NCI-H774 (cell line): ENCODE measurements at places on chromosomes 7 and 10.

DNA sequence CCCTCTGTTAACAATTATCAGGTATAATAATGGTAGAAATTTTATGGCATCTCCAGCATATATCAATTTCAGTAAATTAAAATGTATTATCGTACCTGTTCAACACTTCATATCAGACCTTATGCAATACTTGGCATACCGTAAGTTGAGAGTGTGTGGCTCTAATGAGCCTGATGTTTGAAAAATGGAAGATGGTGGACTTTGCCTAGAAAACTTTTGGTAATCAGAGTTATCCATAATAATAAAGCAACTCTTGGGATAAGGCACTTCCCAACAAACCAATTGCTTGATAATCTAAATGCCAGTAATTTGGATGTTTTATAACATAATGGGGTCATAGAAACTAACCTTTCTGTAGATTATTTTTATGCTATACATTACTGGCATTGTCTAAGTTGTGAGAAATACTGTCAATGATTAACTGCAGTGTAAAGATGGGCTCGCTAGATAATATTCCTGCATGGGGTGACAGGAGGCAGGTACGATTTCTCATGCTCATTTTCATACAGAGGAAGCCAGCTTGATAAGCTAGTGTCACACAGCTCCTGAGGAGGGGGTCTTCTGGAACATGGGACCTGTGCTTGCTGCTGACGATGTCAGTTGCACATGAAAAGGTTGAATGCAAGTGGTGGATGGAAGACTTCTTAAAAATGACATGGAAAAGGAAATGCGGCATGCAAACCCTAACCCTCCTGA is 27.8 kb upstream of the DMBT1 start:
- no peak for DNase-seq

- DNase-seq, result no peak
Measured at GRCh38 chr10:53269482-53269881, 496.9 kb upstream of the MBL2 start.

DNA sequence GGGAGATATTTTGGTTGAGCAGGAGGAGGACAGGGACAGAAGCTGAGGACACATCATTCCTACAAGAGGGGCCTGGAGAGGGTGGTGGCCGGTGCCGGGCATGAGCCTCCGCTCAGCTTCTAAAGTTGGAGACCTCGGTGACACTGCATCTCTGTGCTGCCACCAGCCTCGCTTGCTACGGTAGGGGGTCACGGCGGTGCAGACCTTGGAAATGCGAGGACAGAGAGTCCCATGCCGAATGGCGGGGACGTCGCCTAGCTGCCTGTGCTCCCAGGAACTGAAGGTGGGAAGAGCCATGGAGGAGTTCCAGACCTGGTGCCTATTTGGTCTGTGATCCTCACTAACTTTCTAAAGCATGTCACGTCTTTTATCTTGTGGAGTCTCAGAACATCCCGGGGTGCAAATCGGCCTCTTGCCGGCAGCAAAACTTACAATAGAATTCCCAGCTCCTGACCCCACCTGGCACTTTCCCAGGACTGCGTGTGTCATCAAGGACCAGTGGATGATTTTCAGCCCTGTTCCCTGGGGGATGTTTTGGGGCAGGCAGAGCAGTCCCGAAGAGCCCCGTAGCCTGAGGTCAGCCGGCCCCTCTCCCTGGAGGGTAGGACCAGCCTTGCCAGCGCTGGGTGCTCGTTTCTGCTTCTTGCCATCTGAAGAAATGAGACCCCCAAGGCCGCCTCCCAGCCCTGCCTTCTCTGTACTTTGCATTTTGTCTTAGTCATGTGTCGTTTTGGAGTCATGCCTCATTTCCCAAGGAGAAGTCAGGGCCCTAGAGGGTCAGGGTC is 205.8 kb upstream of the SHH start:
- DNase-seq, result no peak

DNA sequence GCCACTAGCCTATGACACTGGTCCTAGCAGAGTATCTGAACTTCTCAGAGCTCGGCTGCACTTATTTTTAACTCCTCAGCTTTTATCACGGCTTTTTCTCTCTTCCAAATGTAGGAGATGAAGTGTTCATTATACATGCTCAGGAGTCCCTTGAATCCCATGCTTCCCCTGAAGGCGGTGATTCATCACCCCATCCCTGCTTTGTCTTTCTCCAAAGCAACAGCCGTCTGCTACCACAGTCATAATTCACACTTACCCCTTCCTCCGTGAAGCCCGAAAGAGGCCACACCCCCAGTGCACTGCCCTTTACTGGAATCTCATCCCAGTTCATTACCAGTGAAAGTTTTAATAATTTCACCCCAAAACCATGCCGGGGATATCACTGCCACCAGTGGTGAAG is 301.5 kb upstream of the SHH start:
- no peak for DNase-seq

DNA sequence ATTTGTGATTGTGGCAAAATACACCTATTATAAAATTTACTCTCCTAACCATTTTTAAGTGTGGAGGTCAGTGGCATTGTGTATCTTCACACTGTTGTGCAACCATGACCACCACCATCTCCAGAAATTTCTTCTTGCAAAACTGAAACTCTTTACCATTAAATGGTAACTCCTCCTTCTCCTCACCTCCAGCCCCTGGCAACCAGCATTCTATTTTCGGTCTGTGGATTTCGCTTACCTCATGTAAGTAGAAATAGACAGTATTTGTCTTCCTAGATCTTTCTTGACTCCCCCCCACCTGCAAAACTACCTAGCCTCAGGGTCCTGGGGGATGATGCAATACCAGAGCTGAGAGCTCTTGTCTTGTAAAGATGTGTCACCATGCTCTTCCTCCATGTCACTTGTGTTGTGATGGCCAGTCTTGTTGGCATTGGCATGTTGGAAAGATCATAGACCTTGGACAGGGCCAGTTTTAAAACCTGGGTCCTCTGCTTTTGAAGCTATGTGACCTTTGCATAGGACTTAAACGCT is 71.1 kb upstream of the EMX2 start:
- no peak for DNase-seq

GRCh38 chr10:102113261-102113955 is 6.8 kb downstream of the LDB1 start:
- DNase-seq, result no peak
